ENCODE measurements at places on chromosomes 7 and 10.

- no peak for DNase-seq
Measured at GRCh38 chr7:51310131-51310583, 6.5 kb downstream of the COBL start.

GRCh38 chr7:137943132-137943551 is 58.7 kb downstream of the CREB3L2 start:
- no peak for DNase-seq

DNA sequence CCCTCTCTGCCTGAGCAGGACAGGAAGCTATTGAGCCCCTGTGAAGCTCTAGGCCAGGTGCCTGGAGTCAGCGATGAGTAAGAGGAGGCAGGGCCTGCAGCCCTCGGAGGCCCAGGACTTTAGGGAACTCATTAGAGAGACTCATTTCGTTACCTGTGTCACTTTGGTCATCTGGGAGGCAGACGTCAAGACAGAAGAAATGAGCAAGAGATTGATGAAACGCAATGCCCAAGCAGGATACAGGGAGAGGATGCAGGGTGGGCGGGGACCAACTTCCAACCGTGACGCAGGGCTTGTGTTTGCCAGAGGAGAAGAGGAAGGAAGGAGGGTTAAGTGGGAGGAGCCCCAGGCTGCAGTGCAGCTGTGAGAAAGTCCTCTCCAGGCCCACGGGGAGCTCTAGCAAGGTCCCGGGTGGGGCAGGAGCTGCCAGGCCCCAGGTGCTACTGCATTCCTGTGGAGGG is 26.4 kb upstream of the GNA12 start:
- peak; percentile 55 for DNase-seq

DNA sequence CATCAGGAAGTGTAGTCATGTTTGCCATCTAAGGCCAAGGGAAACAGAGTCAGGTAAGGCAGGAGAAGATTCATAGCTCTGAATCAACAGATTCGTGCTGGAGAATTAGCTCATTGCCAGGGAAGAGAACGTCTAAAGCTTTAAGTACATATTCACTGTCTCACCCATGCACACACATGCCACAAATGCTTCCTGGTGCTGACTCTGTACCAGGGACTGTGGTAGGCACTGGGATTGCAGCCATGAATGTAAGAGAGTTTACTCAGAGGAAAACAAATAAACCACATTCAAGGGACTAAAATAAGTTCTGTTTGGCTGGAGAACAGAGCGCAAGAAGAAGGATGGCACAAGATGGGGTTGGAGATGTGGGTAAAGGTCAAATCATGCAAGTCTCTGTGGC is 89.8 kb upstream of the HPS1 start:
- DNase-seq = no peak

DNA sequence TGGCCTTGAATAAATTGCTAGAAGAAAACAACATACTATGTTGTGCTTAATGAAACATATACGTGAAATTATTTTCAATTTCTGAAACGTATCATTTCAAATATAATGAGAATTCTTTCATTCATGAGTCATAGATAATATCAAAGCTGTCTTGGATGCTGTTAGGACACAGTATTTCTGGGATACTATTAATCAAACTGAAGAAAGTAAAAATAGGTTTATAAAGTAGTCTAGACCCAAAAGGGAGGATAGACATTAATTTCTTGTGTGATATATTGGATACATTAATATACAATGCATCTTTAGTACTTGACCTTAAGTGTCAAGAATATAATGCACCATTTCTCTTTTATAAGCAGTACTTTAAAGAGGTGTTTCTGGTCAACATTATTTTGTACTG is 89.7 kb downstream of the CNTNAP2 start:
- no peak for DNase-seq

DNA sequence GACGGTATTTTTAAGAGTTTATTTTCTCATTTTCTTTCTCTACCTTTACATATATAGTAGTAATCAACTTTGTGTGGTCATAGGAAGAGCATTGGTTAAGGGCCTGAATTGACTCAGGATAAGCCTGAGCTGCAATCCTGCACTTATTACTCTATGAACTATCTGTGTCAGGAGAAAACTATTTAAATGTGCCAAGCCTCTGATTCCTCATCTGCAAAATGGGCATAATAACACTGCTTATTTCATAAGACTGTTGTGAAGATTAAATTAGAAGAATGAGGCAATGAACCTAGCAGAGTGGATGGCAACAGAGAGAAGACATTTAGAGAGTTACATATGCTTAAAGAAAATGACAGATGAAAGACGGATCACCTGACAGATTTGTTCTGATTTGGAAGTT is 175.5 kb downstream of the RELN start:
- no peak for DNase-seq

DNA sequence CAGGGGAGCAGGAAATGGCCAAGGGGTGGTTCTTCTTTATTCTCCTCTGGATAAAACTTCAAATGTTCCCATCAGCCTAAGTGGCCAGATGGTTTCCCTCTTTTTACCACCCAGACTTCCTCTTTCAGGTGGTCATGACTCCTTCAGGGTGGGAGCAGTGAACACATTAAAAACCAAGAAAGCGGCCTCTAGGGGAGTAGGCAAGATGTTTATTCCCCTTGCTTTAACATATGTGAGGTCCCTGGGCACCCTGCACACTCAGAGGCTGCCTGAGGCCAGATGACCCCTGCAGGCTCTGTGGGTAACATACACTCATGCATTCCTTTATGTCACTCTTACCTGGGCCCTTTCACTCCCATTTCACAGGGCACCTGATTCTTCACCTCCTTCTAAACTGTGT is 357.4 kb downstream of the ABCA13 start:
- DNase-seq = no peak

Data from activated CD4-positive, alpha-beta T cell treated with anti-CD3 and anti-CD28 coated beads, Interleukin-2, Interleukin-4, amounts not matched to agents 100 ng/mL and 50 ng/mL, durations not matched to agents 16 hours and 8 hours (primary cell).